ENCODE measurements at places on chromosomes 7 and 10. TPM values are rescaled to one million over a fixed set of nuclear protein-coding genes. Genes with fewer than 3 reads are reported as not detected.

GRCh38 chr10:80155696-80156215, 23.2 kb downstream of the PLAC9 start:
- H3K4me1 ChIP-seq = no peaks in the 10 kb centered on the region
- no peaks in the 10 kb centered on the region for H3K27me3 ChIP-seq
- no peak overlapping the region for H3K27ac ChIP-seq
- no peak overlapping the region for H3K4me3 ChIP-seq
- DNase-seq = no peak

GRCh38 chr7:102415685-102416225, 17.6 kb upstream of the ORAI2 start:
- H3K4me3 ChIP-seq = no peak overlapping the region
- H3K4me1 ChIP-seq = no peaks in the 10 kb centered on the region
- no peak overlapping the region for H3K27ac ChIP-seq
- no peaks in the 10 kb centered on the region for H3K27me3 ChIP-seq
- no peak for DNase-seq

GRCh38 chr7:94426980-94427875, 32.5 kb downstream of the COL1A2 start:
- H3K27me3 ChIP-seq = no peaks in the 10 kb centered on the region
- H3K4me3 ChIP-seq = no peak overlapping the region
- no peaks in the 10 kb centered on the region for H3K36me3 ChIP-seq
- no peak for DNase-seq
- H3K27ac ChIP-seq = no peak overlapping the region
- no peaks in the 10 kb centered on the region for H3K4me1 ChIP-seq

- H3K27me3 ChIP-seq = no peaks in the 10 kb centered on the region
- no peaks in the 10 kb centered on the region for H3K4me1 ChIP-seq
- no peaks in the 10 kb centered on the region for H3K36me3 ChIP-seq
- DNase-seq = no peak
- H3K27ac ChIP-seq = no peak overlapping the region
These were observed 529.1 kb downstream of the TCERG1L start for GRCh38 chr10:130782467-130782866.

DNA sequence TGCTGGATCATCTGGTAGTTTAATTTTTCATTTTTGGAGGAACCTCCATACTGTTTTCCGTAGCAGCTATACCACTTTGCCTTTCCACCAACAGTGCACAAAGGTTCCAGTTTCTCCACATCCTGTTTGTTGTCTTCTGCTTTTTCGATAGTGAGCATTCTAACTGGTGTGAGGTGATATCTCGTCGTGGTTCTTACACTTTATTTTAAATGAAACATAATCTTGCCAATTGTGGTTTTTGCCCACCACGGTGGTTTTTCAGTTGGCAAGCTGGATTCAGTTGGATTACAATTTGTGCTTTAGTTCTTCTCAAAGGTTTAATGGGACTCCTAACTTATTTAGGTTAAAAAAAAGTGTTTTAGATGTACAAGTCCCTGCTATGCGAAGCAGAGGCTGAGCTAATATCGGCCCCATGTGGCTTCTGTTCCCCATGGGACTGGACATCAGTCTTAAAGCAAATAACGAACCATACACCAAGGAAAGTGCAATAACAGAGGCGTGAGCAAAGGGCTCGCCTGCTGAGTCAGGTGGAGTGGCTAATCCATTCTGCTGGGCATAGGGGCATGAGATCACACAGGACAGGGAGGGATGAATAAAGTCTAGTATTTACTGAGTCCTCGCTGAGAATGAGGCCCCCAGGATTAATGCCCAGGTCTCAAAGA, 153.6 kb downstream of the AOAH start:
- no peaks in the 10 kb centered on the region for H3K27me3 ChIP-seq
- no peak overlapping the region for H3K27ac ChIP-seq
- no peak for DNase-seq
- H3K4me1 ChIP-seq = peaks cover 13% of the 10 kb centered on the region

DNA sequence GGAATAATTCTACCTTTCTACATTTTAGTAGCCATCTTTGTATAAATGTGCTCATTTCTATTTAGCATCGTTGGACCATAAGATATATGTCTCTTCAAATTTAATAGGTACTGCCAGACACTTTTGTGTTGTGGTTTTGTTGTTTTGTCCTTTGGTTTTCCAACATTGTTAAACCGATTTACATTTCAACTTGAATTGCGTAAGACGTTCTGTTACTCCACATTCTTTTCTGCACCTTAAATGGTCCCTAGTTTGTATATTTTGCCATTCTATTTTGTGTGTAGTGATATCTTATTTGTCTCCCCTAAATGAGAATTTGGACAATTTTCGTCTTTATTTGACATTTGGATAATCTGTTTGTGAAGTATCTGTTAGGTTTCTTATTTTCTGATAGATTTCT, 1015.6 kb downstream of the NRG3 start:
- no peak for DNase-seq
- H3K36me3 ChIP-seq = no peaks in the 10 kb centered on the region
- H3K27me3 ChIP-seq = no peaks in the 10 kb centered on the region
- no peak overlapping the region for H3K27ac ChIP-seq

DNA sequence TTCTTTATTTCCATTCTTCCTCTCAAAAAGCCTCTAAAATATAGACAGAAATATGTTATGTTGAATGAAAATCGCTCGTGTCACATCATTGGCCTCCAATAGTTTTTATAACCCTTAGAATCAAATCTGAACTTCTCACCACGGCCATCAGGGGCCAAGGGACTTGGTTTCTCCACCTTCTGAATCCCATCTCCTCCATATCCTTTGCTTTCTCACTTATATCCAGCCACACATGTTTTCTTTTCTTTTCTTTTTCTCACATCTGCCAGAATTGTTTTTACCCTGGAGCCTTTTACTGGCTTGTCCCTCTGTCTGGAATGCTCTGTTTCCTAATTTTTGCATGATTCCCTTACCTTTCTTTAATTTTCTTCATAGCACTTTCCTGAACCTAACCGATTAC, 95.6 kb downstream of the CD36 start:
- no peak overlapping the region for H3K27ac ChIP-seq
- DNase-seq = no peak
- H3K4me3 ChIP-seq = no peak overlapping the region
- no peaks in the 10 kb centered on the region for H3K4me1 ChIP-seq
- H3K36me3 ChIP-seq = no peaks in the 10 kb centered on the region

DNA sequence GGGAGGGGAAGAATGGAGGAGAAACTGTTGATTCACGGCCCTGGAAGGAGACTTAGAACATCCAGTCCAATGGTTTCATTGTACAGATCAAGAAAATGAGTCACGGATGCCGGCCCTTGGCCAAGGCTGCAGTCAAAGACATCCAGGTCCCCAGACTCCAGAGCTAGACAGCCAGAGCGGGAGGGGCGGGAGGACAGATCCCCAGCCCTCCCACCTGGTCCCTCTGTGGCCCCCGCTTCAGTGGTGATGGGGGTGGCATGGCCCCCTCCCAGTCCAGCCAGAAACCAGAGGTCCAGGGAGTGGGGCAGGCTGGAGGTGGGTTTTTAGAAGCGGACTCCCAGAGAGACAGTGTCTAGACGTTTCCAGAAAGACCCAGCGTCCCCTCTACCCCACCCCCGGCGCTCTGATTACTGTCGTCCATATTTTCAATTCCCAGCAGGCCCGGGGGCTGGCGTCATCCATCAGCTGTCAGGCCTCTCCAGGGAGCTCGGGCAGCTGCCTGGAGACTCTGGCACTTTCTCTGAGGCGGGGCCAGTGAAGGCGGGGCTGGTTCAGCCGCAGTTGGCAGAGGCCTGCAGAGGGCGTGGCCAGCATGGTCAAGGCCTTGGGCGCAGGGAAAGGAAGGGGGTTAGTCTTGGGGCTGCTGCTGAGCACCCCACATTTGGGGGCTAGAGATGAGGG, 8.0 kb upstream of the HSPB1 start:
- peak overlapping the region; percentile 99 for H3K27ac ChIP-seq
- H3K4me3 ChIP-seq = peak overlapping the region; percentile 28
- peaks cover 24% of the 10 kb centered on the region for H3K4me1 ChIP-seq
- DNase-seq = peak; percentile 99
- H3K27me3 ChIP-seq = no peaks in the 10 kb centered on the region
- no peaks in the 10 kb centered on the region for H3K36me3 ChIP-seq

DNA sequence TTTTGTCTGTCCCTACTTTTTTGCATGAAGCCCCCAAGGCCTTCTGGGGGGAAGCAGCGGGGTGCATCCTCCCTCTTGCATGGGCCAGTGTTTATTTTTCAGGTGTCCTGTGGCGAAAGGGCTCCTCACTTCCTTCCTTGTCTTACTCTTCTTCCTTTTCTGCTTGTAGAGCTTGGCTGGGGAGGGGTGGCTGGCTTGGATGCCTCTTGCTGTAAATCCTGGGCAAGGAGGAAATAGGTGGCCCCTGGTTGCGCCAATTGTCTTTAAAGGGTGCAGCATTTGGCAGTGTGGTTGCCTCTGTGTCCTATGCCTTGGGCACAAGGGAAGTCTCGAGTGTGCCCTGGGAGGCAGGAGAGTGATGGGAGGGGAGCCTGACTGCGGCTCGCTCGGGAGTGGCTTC, 95.0 kb downstream of the SH2D4B start:
- no peak overlapping the region for H3K27ac ChIP-seq
- no peak overlapping the region for H3K4me3 ChIP-seq
- H3K27me3 ChIP-seq = no peaks in the 10 kb centered on the region
- no peaks in the 10 kb centered on the region for H3K36me3 ChIP-seq
- no peaks in the 10 kb centered on the region for H3K4me1 ChIP-seq

GRCh38 chr7:10632712-10633111, 341.0 kb upstream of the PHF14 start:
- H3K27me3 ChIP-seq = no peaks in the 10 kb centered on the region
- no peaks in the 10 kb centered on the region for H3K4me1 ChIP-seq
- H3K36me3 ChIP-seq = no peaks in the 10 kb centered on the region
- H3K27ac ChIP-seq = no peak overlapping the region
- no peak for DNase-seq
- H3K4me3 ChIP-seq = no peak overlapping the region

DNA sequence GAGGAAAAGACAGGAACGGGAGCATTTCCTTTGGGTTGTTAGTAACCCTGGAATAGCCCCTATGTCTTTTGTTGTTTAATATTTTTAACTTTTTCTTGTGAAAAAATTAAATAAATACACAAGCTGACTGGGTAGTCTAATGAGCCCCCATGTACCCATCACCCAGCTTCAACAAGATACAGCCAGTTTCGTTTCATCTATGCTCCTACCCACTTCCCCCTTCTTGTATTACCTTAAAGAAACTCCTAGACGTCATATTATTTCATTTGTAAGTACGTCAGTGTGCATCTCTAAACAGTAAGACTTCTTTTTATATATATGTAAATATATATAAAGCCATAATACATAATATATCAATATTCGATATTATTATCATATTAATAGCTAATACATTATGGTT, 42.8 kb upstream of the NUB1 start:
- H3K4me3 ChIP-seq = no peak overlapping the region
- no peaks in the 10 kb centered on the region for H3K27me3 ChIP-seq
- H3K36me3 ChIP-seq = no peaks in the 10 kb centered on the region
- DNase-seq = no peak
- peaks cover 2% of the 10 kb centered on the region for H3K4me1 ChIP-seq

GRCh38 chr10:87818505-87819288, 671 bp upstream of the ATAD1 start:
- H3K4me1 ChIP-seq = peaks cover 30% of the 10 kb centered on the region
- H3K4me3 ChIP-seq = peak overlapping the region; percentile 60
- no peaks in the 10 kb centered on the region for H3K36me3 ChIP-seq
- H3K27me3 ChIP-seq = no peaks in the 10 kb centered on the region
- H3K27ac ChIP-seq = peak overlapping the region; percentile 69

The GRID2IP gene
- 0.57 TPM for polyA plus RNA-seq

The OTUD1 gene
- polyA plus RNA-seq = 4.0 TPM

The FIGNL1 gene
- polyA plus RNA-seq = 2.9 TPM

The TSPAN15 gene
- 20.2 TPM for polyA plus RNA-seq

The RET gene
- polyA plus RNA-seq = 0.87 TPM

The SPDYE2 gene
- 0.34 TPM for polyA plus RNA-seq

The TNRC18 gene
- polyA plus RNA-seq = 80.6 TPM
